ENCODE measurements at places on chromosomes 1 and 21.

DNA sequence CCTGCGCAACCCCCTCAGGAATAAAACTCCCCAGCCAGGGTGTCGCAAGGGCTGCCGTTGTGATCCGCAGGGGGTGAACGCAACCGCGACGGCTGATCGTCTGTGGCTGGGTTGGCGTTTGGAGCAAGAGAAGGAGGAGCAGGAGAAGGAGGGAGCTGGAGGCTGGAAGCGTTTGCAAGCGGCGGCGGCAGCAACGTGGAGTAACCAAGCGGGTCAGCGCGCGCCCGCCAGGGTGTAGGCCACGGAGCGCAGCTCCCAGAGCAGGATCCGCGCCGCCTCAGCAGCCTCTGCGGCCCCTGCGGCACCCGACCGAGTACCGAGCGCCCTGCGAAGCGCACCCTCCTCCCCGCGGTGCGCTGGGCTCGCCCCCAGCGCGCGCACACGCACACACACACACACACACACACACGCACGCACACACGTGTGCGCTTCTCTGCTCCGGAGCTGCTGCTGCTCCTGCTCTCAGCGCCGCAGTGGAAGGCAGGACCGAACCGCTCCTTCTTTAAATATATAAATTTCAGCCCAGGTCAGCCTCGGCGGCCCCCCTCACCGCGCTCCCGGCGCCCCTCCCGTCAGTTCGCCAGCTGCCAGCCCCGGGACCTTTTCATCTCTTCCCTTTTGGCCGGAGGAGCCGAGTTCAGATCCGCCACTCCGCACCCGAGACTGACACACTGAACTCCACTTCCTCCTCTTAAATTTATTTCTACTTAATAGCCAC is 696 bp downstream of the TGFB2 start:
- H3K4me3 ChIP-seq, result peak overlapping the region; percentile 71
- H3K4me1 ChIP-seq, result peaks cover 17% of the 10 kb centered on the region
- H3K27me3 ChIP-seq, result no peaks in the 10 kb centered on the region
- peak overlapping the region; percentile 53 for H3K27ac ChIP-seq

DNA sequence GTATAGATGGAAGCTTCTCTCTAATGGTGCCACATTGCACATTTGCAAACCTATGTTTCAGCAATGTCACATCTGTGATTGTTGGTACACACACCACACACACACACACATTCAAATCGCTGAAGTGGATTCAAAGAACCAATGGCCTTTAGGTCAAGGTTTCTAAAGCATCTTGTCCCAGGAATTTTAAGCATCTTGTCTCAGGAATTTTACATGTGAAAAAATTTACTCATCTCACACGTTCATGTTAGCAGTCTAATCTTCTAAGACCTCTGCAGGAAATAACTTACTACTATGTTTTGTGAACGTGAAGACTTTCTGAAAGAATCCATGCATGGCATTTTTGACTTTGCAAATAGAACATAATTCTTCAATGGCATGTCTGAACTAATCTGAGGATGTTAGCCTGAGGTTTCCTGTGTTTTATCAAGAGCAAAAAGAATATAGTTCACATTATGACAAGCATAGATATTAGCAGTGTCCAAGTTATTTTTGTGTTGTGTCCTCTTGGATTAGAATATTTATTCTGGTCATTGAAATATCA is 125.1 kb downstream of the CYYR1 start:
- H3K27ac ChIP-seq, result no peak overlapping the region
- H3K27me3 ChIP-seq, result no peaks in the 10 kb centered on the region

GRCh38 chr1:65756616-65757015 is 36.1 kb upstream of the PDE4B start:
- no peaks in the 10 kb centered on the region for H3K27me3 ChIP-seq
- H3K27ac ChIP-seq, result no peak overlapping the region
- no peaks in the 10 kb centered on the region for H3K4me1 ChIP-seq
- no peaks in the 10 kb centered on the region for H3K36me3 ChIP-seq
- H3K4me3 ChIP-seq, result no peak overlapping the region
- DNase-seq, result no peak

GRCh38 chr1:184016169-184016568 is 21.4 kb downstream of the COLGALT2 start:
- H3K27me3 ChIP-seq, result no peaks in the 10 kb centered on the region
- H3K27ac ChIP-seq, result no peak overlapping the region
- no peak overlapping the region for H3K4me3 ChIP-seq

- no peak overlapping the region for H3K4me3 ChIP-seq
- H3K36me3 ChIP-seq, result no peaks in the 10 kb centered on the region
- DNase-seq, result no peak
- no peaks in the 10 kb centered on the region for H3K4me1 ChIP-seq
- no peaks in the 10 kb centered on the region for H3K27me3 ChIP-seq
Measured at GRCh38 chr1:169680377-169681019, 30.9 kb downstream of the SELL start.

DNA sequence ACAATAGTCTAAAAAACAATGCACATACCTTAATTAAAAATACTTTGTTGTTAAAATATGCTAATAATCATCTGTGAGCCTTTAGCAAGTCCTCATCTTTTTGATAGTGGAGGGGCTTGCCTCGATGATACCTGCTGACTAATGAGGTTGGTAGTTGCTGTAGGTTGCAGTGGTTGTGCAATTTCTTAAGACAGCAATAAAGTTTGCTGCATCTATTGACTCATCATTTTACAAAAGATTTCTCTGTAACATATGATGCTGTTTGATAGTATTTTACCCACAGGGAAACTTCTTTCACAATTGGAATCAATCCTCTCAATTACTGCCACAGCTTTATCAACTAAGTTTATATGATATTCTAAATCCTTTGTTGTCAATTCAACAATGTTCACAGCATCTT is 7.6 kb downstream of the C1orf87 start:
- no peaks in the 10 kb centered on the region for H3K4me1 ChIP-seq
- H3K36me3 ChIP-seq, result no peaks in the 10 kb centered on the region
- H3K27me3 ChIP-seq, result no peaks in the 10 kb centered on the region
- no peak overlapping the region for H3K27ac ChIP-seq
- DNase-seq, result no peak

GRCh38 chr1:58710190-58711085 is 10.6 kb upstream of the MYSM1 start:
- no peaks in the 10 kb centered on the region for H3K36me3 ChIP-seq
- DNase-seq, result no peak
- H3K27ac ChIP-seq, result no peak overlapping the region
- H3K4me3 ChIP-seq, result no peak overlapping the region
- no peaks in the 10 kb centered on the region for H3K4me1 ChIP-seq

DNA sequence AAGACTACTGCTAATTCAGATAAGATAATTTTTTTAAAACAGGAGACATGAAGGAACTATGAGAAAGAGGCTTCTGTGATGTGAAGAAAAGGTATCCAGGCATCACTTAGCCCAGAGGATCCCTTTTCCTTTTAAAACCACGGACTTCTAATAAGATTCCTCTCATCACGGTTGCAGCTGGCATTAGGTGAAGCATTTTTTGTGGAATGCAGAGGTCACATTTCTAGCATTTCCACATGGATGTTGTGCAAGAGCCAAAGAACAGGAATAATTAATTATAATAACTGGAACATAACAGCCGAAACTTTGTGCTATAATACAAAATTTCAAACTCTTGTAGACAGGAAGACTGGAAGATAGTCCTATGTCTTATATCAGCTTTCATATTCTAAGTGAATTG is 27.6 kb downstream of the CYP2J2 start:
- H3K36me3 ChIP-seq, result no peaks in the 10 kb centered on the region
- no peaks in the 10 kb centered on the region for H3K4me1 ChIP-seq
- H3K27ac ChIP-seq, result no peak overlapping the region
- no peak overlapping the region for H3K4me3 ChIP-seq
- no peak for DNase-seq
- H3K27me3 ChIP-seq, result no peaks in the 10 kb centered on the region

DNA sequence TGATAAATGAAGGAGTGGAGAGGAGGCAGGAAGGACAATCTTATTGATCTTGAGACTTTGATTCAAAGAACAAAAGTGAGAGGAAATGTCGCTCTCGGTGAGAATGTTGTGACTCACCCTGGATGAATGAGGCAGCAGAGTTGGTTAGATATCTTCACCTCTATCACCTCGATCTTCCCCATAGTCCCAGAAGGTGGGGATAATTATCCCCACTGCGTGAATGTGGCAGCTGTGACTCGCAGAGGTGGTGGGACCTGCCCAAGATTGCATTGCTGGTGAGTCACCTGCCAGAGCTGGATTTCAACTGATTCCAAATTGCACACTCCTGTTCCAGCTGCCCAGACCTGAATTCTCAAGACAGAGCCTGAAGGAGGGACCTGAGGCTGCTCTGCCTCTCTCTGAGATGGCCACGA is 105.0 kb downstream of the MATN1 start:
- H3K27me3 ChIP-seq, result peaks cover 5% of the 10 kb centered on the region
- DNase-seq, result no peak
- no peak overlapping the region for H3K27ac ChIP-seq
- no peaks in the 10 kb centered on the region for H3K4me1 ChIP-seq
- no peaks in the 10 kb centered on the region for H3K36me3 ChIP-seq

DNA sequence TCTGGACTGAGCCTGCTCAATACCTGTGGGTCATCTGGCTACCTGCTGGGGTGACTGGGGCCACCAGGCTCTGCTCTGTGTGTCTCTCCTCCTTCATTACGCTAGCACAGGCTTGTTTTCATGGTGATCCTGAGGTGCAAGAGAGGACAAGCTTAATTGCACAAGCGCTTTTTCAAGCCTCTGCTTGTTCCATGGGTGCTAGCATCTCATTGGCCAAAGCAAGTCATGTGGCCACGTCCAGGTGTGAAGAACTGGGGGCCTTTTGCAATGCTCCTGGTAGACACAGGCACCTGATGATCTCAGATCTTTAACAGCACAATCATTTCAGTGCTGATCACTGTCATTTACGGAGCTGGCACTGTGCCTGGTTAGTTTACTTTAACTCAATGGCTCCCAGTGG is 114.6 kb downstream of the KAZN start:
- H3K4me1 ChIP-seq, result no peaks in the 10 kb centered on the region
- no peak for DNase-seq
- no peak overlapping the region for H3K4me3 ChIP-seq

DNA sequence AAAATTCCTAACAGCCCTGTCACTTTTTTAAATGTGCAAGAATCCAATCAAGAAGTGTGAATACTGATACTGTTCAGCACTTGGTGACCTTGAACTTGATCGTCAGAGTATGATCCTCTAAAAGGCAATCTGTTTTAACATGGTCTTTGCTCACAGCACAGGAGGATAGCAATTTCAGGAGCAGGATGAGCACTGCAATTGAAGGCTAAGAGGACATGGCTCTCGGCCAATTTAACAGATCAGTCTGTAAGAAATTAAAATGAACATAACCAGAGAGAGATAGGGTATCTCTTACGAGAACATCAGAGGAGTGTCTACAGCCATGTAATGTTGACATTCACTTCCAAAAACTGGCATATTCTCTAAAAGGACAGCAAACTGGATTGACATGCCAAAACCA is 243.1 kb downstream of the LTN1 start:
- H3K36me3 ChIP-seq, result no peaks in the 10 kb centered on the region
- no peak overlapping the region for H3K4me3 ChIP-seq
- H3K4me1 ChIP-seq, result peaks cover 4% of the 10 kb centered on the region
- no peaks in the 10 kb centered on the region for H3K27me3 ChIP-seq
- no peak for DNase-seq

- no peaks in the 10 kb centered on the region for H3K36me3 ChIP-seq
- peaks cover 5% of the 10 kb centered on the region for H3K4me1 ChIP-seq
- no peak overlapping the region for H3K4me3 ChIP-seq
- H3K27ac ChIP-seq, result no peak overlapping the region
- DNase-seq, result peak; percentile 56
Measured at GRCh38 chr1:101291562-101292380, 55.0 kb downstream of the S1PR1 start.

- no peak overlapping the region for H3K4me3 ChIP-seq
- no peaks in the 10 kb centered on the region for H3K27me3 ChIP-seq
- DNase-seq, result no peak
- no peak overlapping the region for H3K27ac ChIP-seq
Measured at GRCh38 chr1:40519517-40519916, 10.9 kb downstream of the EXO5 start.

DNA sequence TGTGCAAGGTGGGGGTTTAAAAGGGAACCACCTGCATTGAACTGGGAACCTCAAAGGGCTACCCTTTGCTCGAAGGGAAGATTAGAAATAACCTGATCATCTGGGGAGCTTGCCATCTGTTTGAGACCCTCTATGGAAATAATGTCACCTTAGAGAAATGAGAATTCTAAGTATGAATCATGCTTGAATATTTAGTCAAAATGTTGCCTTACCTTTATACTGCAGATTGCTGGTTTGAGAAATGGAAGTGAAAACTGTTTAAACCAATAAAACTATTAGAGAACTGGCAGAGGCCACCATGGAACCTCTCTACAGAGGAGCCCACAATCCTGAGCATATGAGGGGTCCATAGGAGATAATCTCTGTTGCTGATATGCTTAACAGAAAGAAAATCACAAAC is 131.2 kb upstream of the FAM78B start:
- DNase-seq, result no peak
- no peak overlapping the region for H3K4me3 ChIP-seq
- H3K4me1 ChIP-seq, result no peaks in the 10 kb centered on the region
- H3K27me3 ChIP-seq, result no peaks in the 10 kb centered on the region
- no peak overlapping the region for H3K27ac ChIP-seq

DNA sequence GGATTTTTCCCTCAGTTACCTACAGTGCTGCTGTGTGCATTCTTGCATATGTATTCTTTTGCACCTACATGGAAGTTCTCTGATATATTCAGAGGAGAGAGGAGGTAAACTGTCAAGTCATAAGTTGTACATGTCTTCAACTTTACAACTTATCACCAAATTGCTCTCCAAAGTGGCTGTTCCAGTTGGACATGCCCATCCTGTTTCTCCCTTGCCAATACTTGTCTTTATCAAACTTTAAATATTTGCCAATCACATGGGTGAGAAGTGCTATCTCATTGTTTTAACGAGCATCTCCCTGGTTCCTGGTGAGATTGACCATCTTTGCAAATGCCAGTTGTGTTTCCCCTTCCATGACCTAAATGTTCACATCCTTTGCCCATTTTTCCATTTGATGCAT is 88.2 kb downstream of the KIF26B start:
- no peak overlapping the region for H3K27ac ChIP-seq
- H3K4me1 ChIP-seq, result no peaks in the 10 kb centered on the region
- H3K4me3 ChIP-seq, result no peak overlapping the region
- no peaks in the 10 kb centered on the region for H3K27me3 ChIP-seq

Data from tibial nerve (tissue), 4 donors.